COR-L47 (cell line): ENCODE measurements at places on chromosomes 12 and 14.
A peak's percentile ranks its signal among the peaks of the same experiment; 100 is the strongest.

DNA sequence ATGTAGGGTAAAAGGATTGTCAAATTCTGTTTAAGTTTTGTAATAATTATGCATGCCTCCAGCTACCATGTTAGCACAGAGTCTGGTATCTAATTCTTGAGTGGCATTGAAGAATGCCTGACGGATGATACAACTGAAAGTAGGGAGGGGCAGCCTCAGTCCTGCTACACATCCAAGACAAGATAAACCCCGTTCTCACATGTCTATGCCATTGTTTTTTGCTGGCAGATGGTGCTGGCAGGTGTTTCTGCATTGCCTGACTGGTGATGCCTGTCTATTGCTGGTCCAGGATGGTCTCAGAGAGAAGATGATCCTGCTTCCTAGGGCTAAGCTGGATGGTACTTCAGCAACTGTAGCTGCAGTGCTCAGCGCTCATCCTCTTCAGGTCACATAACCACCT, 245.8 kb upstream of the NAV3 start:
- DNase-seq = no peak

DNA sequence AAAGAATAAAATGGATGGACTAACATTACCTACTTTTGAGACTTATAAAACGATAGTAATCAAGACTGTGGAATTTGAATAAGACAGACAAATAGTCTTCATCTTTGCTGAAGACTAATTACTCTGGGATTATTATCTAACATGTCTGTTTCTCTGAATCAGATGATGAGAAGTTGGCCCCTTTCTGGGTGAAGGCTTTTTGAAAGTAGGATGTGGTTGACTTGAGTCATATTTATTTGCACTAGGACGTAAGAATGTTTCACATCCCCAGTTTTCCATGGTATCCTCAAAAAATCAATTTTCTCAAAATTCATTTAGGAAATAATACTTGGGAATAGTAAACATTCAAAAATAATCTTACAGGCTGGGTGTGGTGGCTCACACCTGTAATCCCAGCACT, 31.8 kb downstream of the PKP2 start:
- DNase-seq = no peak

- DNase-seq = no peak
Measured at GRCh38 chr12:5094551-5094950, 50.9 kb downstream of the KCNA5 start.

DNA sequence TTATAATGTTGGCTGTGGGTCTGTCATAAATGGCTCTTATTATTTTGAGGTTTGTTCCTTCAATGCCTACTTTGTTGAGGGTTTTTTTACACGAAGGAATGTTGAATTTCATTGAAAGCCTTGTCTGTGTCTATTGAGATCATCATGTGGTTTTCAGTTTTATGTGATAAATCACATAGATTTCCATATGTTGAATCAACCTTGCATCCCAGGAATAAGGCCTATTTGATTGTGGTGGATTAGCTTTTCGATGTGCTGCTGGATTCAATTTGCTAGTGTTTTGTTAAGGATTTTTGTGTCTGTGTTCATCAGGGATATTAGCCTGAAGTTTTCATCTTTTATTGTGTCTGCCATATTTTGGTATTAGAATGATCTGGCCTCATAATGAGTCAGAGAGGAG, 27.6 kb downstream of the SLC2A13 start:
- no peak for DNase-seq

GRCh38 chr14:20866194-20866593, 25.0 kb upstream of the RNASE3 start:
- DNase-seq = no peak

DNA sequence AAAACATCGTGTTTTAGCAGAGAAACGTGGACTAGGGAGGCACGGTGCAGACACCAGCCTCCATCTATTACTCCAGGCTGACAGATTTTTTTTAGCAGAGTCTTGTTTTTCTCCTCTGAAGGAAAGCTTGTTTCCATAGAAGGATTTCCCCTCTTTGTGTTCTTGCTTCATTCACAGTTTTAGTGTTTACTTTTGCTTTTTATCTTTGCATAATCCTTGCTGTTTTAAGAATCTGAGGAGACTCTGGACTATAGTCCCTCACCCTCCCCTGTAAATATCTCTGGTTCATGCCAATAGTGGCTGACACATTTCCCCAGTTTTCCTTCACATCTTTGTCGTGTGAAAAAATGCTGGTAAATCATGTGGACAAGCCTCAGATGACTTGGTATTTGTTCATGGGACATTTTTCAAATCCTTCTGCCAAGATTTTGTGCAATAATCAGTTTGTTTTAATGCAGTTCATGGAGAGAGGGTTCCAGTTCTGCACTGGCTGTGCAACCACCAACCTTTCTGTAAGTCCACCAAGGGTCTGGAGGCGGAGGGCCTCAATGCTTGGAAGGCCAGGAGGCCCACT, 39.9 kb upstream of the TMCC3 start:
- no peak for DNase-seq

DNA sequence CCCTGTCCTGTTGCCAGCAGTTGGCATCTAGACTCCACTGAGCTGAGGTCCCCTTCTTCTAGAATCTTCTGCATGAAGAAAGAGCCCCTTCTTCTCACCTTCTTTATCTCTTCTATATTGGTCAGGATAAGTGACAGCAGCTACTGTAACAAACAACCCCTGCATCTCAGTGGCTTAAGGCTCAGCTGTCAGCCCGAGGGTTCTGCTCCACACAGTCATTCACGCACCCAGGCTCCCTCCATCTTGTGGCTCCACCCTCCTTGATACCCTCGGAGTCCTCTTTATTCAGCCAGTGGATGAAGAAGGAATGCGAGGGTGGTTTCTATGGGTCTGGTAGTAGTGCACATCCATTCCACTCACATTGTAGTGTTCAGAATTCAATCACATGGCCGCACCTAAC, 10.5 kb upstream of the RFLNA start:
- DNase-seq = no peak

- DNase-seq = peak; percentile 13
Measured at GRCh38 chr12:117854339-117855012, 114.3 kb downstream of the KSR2 start.

DNA sequence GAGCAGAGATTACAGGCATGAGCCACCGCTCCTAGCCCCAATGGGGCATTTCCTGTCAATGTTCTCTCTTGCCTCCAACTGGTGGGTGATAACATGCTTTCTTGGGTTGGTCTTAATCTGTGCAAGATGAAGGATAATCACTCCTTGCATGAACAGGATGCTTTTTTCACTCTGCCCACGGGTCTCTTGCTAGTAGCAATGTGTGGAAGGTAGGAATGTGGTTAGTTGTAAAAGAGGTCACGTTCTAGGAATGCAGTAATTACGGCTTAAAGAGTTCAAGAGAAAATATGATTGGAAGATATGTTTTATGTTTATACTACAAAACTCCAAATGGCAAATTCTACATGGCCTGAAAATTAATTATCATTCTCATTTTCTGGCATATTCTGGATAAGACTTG, 10.5 kb downstream of the RNASE10 start:
- no peak for DNase-seq

- no peak for DNase-seq
Measured at GRCh38 chr12:96404696-96405095, 4.5 kb upstream of the CDK17 start.

DNA sequence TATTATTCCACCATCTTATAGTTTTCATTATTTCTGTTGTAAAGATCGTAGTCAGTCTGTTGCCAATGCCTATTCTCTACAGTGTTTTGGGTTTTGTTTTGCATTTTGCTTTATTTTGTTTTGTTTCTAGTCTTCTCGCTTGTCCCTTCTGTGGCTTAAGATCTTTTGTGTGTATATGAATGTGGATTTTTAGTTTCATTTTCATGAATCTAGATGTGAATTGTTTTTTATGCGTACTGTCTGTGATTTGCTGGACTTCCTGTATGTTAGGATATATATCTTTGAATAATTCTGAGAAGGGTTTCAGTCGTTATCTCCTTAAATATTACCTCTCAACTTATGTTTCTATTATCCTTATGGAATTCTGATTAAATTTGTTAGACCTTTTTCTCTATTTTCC, 13.4 kb downstream of the C12orf42 start:
- no peak for DNase-seq

GRCh38 chr14:59964251-59965007, 44.5 kb downstream of the LRRC9 start:
- DNase-seq = no peak

- DNase-seq = no peak
Measured at GRCh38 chr14:60632777-60633176, 16.5 kb downstream of the SIX1 start.

GRCh38 chr12:92421701-92422100, 276.1 kb upstream of the BTG1 start:
- DNase-seq = no peak

GRCh38 chr14:34498684-34499412, 36.8 kb upstream of the SPTSSA start:
- peak; percentile 56 for DNase-seq
